T-cell (primary cell): ENCODE measurements at places on chromosomes 16 and 17.

DNA sequence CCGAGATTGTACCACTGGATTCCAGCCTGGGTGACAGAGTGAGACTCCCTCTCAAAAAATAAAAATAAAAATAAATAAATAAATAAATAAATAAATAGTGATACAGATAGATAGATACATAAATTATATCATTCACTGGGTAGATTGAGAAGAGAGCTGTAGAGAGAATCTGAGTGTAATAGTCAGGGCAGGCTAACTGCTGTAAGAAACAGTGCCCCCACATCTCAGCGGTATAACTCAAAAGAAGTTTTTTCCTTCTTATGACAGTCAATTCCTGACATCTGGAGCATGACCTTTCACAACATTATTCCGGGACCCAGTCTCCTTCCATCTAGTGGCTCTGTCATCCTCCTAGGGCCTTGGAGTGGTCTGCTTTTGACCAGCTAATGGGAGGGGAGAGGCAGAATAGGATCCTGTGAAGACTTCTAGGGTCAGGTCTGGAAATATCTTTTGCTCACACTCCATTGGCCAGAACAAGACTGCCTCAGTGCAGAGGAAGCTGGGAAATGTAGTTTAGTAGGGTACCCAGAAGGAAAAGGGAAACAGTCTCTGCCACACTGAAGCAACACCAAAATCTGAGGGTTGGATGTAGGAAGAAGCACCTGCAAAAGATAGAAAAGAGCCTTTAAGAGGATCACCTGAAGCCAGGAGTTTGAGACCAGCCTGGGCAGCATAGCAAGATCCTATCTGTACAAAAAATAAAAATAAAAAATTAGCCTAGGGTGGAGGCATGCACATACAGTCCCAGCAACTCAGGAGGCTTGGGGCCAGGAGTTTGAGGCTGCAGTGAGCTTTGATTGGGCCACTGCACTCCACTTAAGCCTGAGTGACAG is 3.0 kb upstream of the QPRT start:
- DNase-seq = no peak

GRCh38 chr17:78895322-78895721 is 7.7 kb downstream of the CEP295NL start:
- DNase-seq = no peak

- DNase-seq = no peak
Observed at GRCh38 chr16:22071331-22071910, 20.9 kb upstream of the VWA3A start.

- DNase-seq = no peak
Observed at GRCh38 chr17:78460951-78461798, 82.7 kb downstream of the PGS1 start.

GRCh38 chr17:77225265-77225664 is 84.5 kb downstream of the SEC14L1 start:
- DNase-seq = no peak

DNA sequence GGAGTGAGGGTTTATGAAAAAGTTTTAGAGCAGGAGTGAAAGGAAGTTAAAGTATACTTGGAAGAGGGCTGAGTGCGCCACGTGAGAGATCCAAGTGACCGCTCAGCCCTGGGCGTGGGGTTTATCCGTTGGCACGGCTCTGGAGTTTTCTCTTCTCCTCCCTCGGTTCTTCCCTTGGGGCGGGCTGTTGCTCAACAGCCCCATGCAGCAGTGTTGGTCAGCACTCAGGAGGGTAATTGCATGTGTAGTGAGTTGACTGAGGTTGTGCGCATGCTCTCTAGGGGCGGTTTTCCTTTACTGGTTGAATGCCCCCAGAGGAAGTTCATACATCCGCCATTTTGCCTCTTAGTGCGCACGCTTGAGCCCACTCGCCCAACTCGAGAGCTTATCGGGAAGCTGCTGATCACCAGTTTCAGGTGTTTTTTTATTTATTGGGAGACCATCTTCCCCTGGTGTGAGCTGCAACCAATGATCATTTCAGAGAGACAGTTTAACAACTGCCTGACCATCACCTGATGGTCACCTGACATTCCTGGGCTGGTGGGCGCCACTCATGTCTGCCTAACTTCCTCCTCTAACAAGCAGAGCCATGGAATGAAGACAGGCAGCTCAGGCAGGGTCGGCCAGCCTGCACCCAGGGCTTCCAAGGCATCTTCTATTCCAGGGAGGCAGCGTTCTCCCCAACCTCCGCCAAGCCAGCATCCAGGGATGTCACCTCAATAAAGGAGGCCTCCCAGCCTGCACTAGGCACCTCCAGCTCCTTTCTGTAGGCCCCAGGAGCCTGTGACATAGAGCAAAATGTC is 41.3 kb upstream of the DNAH17 start:
- DNase-seq = no peak

DNA sequence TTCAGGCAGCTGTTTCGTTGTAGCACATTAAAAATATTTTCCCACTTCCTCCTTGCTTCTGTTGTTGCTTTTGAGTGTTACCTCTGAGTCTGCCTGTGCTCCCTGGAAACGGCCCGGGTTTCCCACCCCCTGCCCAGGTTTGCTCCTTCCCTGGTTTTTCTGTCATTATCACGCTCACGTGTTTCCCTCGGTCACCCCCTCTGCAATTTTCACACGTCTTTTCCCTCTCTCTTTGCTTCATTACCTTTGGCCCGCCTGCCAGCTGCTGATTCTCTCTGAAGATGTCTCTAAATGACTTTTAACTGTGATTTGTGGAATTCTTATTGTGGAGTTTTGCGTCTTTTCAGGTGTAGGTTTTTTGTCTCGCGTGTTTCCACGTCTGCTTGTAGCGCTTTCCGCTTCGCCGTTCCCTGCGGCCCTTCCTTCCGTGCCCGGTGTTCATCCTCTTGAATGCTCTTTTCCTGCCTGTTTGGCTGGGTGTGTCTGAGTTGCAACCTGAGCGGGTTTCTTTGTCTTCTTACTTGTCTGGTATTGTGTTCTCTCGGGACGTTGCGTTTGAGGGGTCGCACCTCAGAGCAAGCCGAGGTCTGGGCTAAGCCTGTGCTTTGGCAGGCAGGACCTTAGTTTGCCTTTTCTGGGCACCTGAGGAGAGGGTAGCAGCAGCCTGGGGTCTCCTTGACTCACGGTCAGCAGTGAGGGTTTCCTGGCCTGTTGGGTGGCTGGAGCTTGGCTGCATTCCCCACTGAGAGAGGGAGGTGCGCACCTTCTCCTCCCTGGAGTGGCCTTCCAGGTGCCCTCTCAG is 96.3 kb upstream of the ZNF750 start:
- DNase-seq = no peak

DNA sequence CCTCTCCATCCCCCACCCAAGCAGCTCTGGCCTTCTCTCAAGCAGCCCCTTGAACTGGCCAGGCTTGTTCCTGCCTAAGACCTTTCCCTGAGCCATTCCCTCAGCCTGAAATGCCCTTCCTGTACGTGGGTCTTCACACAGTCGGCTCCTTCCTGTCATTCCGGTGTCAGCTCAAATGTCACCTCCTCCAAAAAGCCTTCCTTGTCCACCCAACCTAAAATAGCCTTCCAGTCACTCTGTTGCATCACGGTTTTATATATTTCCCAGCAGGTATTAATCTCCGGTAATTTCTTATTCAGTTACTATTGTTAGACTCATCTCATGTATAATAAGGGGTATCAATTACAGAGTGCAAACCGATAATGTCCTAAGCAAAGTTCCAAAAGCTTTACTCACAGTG is 51.8 kb downstream of the C17orf67 start:
- no peak for DNase-seq

DNA sequence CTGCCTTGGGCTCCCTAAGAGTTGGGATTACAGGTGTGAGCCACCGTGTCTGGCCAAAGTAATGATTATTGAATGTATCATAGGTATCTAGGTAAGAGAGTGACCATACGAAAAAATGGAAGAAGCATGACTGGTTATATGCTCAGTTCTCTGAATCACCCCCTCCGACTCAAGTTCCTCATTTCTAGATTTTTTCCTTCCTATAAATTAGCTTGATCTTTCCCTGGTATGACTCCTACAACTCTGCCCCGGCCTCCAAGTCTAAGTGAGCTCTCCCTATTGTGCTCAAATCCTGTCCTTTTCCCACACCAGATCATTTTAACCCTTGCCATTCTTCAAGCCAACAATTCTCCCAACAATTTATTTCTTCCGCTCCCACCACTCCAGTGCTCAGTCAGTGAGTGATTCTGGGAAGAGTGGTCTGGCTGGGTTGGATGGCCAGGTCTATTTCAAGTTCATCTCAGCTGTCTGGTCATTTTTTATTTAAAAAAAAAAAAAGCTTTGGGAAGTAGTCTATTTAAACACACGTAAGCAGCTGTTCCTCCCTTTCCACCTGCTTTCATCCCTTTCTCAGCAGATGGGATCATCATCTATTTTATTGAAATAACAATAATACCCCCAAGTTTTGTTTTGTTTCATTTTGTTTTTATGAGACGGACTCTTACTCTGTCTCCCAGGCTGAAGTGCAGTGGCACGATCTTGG is 120.2 kb upstream of the HS3ST2 start:
- DNase-seq = no peak

- no peak for DNase-seq
Observed at GRCh38 chr17:8826808-8827435, 27.8 kb upstream of the MFSD6L start.

GRCh38 chr16:12833926-12834325 is 30.2 kb upstream of the CPPED1 start:
- no peak for DNase-seq

DNA sequence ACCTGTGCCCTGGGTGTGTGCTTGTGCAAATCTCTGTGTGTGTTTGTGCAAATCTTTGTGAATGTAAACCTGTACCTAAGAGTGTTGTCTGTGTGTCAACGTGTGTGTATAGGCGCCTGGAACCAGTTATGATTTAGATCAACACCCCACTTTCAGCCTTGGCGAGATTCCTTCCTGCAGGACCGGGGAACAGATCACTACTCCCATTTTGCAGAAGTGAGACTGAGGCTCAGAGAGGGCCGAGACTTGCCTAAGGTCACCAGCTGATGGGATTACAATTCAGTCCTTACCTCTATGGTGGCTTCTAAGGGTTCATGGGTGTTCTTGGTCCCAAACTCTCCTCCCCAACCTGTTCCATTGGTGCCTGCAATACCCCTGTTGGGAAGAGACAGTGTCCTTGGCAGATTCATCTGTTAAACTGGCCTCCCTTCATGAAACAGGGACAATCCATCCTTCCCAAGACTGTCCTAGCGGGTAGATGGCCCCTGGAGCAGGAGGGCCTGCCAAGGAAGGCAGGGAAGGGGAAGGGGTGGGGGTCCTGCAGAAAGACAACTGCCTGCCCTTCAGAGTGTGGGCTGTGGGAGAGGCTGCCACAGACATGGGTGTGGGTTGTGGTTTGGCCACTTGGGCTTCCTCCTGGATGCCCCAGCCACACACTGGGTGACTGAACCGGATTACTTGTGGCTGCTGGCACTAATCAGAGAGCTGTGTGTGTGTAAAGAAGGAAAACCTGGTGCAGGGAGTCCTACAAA is 6.9 kb upstream of the MAPK7 start:
- DNase-seq = no peak

- no peak for DNase-seq
Observed at GRCh38 chr17:4014148-4014927, 50.1 kb upstream of the ATP2A3 start.

DNA sequence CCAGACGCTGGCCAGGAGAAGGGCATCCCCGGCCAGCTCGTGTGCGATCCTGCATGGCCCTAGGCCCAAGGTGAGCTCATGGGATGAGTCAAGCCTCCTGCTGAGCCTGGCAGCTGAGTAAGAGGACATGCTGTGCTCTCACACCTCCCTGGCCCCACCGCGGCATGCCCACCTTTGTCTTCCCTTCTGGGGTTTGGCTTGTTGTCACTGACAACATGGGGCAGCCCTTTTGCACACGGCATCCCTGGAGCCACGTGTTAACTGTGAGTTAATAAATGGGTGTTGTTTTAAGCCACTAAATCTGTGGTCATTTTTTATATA is 8.9 kb upstream of the TNS4 start:
- DNase-seq = no peak

DNA sequence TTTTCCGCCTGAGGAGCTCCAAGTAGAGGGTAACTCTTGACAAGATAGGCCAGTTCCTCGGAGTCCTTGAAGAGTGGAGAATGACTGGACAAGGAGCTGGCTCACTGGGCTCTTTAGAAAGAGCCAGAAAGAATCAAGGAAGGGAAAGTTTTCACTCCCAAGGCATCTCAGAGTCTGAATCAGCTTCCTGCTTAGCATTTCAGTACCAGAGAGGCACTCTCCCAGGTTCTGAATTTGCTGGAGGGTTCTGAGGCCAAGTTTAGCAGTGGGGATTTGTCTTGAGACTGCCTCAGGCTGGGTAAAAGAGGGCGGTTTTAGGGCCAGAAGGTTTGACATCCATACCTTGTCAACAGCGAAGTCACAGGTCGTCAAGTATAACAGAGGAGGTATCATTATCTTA is 25.5 kb downstream of the GP2 start:
- no peak for DNase-seq

DNA sequence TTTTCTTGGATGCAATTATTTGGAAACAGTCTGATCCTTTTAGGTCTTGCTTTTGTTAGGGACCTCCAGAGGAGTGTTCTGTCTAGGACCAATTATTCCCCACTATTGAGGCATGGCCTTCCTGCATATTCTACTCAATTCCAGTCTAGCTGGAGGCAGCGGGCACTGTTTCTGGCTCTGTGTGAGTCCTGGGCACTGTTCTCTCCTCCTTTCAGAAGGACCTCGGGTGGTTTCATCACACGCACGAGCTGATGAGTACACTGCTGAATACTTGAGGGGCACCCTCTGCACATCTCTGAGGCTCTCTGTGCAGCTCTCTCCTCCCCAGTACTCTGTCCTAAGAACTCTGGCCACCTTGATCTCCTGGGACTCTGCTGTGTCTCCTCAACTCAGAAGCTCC is 30.7 kb downstream of the DYNLL2 start:
- DNase-seq = no peak

DNA sequence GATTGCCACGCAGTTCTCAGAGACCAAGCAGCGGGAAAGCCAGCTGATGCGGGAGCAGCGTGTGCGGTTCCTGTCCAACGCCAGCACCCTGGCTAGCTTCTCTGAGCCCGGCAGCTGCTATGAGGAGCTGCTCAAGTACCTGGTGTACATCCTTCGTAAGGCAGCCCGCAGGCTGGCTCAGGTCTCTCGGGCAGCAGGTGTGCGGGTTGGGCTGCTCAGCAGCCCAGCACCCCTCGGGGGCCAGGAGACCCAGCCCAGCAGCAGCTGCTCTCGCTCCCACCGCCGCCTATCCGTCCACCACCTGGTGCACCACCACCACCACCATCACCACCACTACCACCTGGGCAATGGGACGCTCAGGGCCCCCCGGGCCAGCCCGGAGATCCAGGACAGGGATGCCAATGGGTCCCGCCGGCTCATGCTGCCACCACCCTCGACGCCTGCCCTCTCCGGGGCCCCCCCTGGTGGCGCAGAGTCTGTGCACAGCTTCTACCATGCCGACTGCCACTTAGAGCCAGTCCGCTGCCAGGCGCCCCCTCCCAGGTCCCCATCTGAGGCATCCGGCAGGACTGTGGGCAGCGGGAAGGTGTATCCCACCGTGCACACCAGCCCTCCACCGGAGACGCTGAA is 15.2 kb downstream of the CACNA1G start:
- no peak for DNase-seq

GRCh38 chr16:48612611-48613010 is 2.6 kb upstream of the N4BP1 start:
- no peak for DNase-seq

DNA sequence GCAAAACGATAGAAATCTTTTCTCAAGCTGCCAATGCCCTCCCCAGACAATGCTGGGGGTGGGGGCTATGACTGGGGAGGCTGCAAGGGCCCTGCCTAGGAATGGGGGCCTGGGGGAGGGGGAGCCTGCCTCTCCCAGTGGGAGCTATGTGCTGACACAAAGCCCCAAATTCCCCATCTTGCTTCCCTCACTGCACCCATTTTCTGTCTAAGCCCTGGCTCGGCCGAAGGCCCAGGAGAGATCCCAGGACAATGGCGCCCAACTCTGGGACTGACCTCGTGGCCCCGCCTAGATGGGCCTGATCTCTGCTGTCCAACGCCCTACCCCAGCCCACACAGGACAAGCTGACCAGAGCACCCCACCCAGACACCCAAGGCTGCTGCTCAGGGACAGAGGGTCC is 11.1 kb upstream of the KCNJ12 start:
- no peak for DNase-seq
